ENCODE measurements at places on chromosomes 2 and 18. TPM values are rescaled to one million over a fixed set of nuclear protein-coding genes. Genes with fewer than 3 reads are reported as not detected.

- DNase-seq = peak; percentile 34
Observed at GRCh38 chr2:207230261-207231105, 64.7 kb upstream of the KLF7 start.

Gene ACADL
- polyA plus RNA-seq = 4.5 TPM

DNA sequence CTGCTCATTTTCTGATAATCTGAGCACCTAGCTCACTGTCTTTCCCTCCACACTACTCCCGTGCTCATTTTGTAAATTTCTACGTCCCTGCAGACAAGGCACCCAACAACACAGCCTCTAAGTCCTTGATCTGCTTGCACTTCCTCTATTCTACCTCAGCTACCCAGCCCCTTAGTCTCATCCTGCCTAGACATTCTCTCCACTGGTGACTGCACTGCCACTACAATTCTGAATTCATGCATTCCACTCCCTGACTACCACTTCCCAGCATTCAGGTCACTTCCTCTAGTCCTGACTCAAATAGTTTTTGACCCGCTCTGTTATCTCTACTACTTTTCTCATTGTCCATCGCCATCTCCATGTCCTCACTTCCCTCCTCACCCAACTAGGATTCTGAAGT, 155.7 kb downstream of the DYM start:
- DNase-seq = no peak

GRCh38 chr2:25233916-25234605, 65.7 kb upstream of the POMC start:
- no peak for DNase-seq

Gene CYP1B1
- polyA plus RNA-seq = 18.5 TPM

DNA sequence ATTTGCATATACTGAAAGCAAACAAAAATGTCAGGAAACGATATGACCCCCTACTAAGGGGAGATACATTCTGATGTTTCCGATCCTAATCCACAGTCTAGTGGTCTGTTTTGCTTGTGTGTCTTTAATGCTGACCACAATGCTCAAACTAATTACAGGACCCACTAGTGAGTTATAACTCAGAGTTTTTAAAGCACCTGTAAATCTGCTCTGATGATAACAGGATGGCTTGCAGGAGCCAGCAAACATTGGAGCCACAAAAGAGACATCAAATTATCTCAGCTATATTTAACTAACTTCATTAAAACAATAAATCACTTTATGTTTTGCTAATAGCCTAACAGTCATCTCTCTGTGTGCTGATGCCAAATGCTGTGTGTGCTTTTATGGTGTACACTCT, 300.3 kb downstream of the NBAS start:
- no peak for DNase-seq

All from testis (tissue), 5 donors.